Common myeloid progenitor, CD34-positive (primary cell): ENCODE measurements at places on chromosomes 1 and 21.

GRCh38 chr1:157993147-157993917, at the start of gene KIRREL1:
TSS of gene KIRREL1 (plus strand) at chr1:157993645. CDS start at chr1:157993677, 32 bp downstream.
- peak within 1 kb of the TSS; percentile 73 for H3K4me3 ChIP-seq
- H3K36me3 ChIP-seq: no peaks in the 10 kb centered on the region
- H3K4me1 ChIP-seq: peaks cover 12% of the 10 kb centered on the region
- H3K27me3 ChIP-seq: no peaks in the 10 kb centered on the region
- peak; percentile 53 for DNase-seq

DNA sequence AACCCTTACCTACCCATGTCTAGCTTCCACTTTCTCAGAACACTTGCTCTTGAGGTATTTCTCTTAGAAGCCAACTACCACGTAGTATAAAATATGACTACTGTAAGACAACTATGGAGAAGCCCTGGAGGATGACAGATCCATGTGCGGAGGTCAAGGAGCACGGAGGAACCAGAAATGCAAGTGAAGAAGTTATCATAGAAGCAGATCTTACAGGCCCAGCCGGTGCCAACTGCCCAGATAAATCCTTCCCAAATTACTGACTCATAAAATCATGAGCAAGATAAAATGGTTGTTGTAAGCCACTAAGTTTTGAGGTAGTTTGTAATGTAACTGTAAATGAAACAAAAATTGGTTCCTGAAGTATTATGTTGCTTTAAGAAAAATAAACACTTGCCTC, 12.6 kb downstream of the GTF2B start:
- no peak overlapping the region for H3K4me3 ChIP-seq
- H3K27me3 ChIP-seq: no peaks in the 10 kb centered on the region
- H3K27ac ChIP-seq: no peak overlapping the region

GRCh38 chr1:200075938-200076546, 48.5 kb downstream of the NR5A2 start:
- no peak overlapping the region for H3K4me3 ChIP-seq
- DNase-seq: no peak
- no peaks in the 10 kb centered on the region for H3K4me1 ChIP-seq
- H3K27ac ChIP-seq: no peak overlapping the region

- H3K4me1 ChIP-seq: no peaks in the 10 kb centered on the region
- no peak overlapping the region for H3K4me3 ChIP-seq
- DNase-seq: no peak
- H3K36me3 ChIP-seq: no peaks in the 10 kb centered on the region
- no peaks in the 10 kb centered on the region for H3K27me3 ChIP-seq
- no peak overlapping the region for H3K27ac ChIP-seq
Observed at GRCh38 chr1:205547936-205548827, 43.7 kb downstream of the CDK18 start.

DNA sequence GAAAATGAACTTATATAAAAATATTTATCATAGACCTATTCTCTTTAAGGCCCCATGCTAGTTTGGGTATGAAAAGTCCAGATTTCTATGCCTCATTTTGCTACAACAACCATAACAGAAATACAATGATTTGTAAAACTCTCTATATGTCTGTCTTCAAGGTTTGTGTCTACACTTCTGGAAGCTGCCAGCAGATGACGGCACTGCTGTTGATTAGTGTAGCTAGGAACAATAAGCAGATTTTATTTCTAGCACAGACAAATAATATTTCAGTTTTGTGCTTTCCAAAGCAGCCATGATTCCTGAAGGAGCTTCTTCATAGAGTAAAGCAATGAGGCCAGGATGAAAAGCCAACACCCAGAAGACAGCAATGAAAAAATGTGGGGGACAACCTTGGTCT, 779.6 kb upstream of the ADGRL2 start:
- no peaks in the 10 kb centered on the region for H3K27me3 ChIP-seq
- no peak overlapping the region for H3K27ac ChIP-seq
- no peaks in the 10 kb centered on the region for H3K4me1 ChIP-seq
- no peak for DNase-seq
- no peaks in the 10 kb centered on the region for H3K36me3 ChIP-seq

GRCh38 chr1:41497056-41497440, 12.6 kb upstream of the EDN2 start:
- DNase-seq: no peak
- H3K4me3 ChIP-seq: no peak overlapping the region
- H3K36me3 ChIP-seq: no peaks in the 10 kb centered on the region
- peaks cover 12% of the 10 kb centered on the region for H3K4me1 ChIP-seq
- H3K27ac ChIP-seq: no peak overlapping the region

DNA sequence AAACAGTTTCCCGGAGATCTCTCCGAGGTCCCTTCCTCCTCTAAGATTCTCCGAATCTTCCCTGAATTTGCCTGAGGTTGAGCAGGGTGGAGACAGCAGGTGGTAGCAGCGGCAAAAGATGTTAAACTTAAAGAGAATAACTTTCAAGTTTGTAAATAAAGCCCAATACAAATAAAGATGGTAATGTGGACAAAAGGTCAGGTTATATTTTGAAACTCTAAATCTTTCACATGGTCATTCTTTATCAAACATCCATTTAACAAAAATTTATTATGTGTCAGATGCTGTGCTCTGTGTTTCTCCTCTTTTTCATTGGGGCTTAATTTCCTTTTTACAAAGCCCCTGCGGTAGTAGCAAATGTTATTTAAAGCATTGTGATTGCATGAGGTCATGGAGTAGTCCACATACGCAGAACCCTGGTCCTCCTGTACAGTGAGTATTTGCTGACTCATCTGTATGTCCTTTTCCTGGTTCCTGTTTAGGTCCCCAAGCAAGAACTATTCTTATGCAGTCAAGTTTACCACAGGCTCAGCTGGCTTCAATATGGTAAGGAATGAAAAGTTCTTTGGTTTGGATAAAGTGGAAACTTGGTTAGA, 119.2 kb downstream of the ITSN1 start:
- H3K27ac ChIP-seq: no peak overlapping the region
- peaks cover 3% of the 10 kb centered on the region for H3K36me3 ChIP-seq
- peaks cover 9% of the 10 kb centered on the region for H3K4me1 ChIP-seq
- no peaks in the 10 kb centered on the region for H3K27me3 ChIP-seq
- no peak overlapping the region for H3K4me3 ChIP-seq
- peak; percentile 42 for DNase-seq

DNA sequence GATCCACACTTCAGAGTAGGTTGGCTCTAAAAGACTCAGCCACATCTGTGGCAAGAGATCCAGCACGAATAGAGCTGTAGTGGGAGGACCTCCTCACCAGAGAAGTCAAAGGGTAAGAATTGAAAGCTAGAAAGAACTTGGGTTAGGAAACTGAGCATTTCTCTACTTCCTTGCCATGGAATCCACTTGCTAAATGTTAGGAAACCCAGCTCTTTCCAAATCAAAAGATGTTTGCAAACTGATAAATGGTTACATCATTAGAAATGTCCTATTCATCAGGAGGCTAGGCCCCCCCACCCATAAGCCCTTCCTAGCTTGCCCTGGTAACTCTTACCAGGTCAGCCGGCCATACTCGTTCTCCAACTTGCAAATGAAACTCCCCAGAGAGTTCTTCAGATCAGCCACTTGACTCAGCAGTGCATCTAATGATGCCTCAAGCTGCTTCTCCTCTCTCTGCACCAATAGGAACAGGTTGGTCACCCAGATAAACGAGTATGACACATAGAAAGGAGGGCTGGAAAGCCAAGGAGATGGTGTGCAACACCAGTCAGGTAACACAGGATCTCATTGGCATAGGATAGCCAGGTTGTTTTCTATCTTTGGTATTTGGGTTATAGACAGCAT, 1.5 kb downstream of the MED8 start:
- H3K4me1 ChIP-seq: peaks cover 13% of the 10 kb centered on the region
- H3K27me3 ChIP-seq: no peaks in the 10 kb centered on the region
- peaks cover 22% of the 10 kb centered on the region for H3K36me3 ChIP-seq
- H3K27ac ChIP-seq: no peak overlapping the region

DNA sequence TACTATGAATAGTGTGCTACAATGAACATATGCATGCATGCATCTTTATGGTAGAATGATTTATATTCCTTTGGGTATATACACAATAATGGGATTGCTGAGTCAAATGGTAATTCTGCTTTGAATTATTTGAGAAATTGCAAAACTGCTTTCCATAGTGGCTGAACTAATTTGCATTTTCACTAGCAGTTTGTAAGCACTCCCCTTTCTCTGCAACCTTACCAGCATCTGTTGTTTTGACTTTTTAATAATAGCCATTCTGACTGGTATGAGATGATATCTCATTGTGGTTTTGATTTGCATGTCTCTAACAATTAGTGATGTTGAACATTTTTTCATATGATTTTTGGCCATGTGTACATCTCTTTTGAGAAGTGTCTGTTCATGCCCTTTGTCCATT, 24.0 kb upstream of the DIRAS3 start:
- H3K4me1 ChIP-seq: no peaks in the 10 kb centered on the region
- H3K4me3 ChIP-seq: no peak overlapping the region
- H3K27me3 ChIP-seq: no peaks in the 10 kb centered on the region
- no peak overlapping the region for H3K27ac ChIP-seq
- no peaks in the 10 kb centered on the region for H3K36me3 ChIP-seq

DNA sequence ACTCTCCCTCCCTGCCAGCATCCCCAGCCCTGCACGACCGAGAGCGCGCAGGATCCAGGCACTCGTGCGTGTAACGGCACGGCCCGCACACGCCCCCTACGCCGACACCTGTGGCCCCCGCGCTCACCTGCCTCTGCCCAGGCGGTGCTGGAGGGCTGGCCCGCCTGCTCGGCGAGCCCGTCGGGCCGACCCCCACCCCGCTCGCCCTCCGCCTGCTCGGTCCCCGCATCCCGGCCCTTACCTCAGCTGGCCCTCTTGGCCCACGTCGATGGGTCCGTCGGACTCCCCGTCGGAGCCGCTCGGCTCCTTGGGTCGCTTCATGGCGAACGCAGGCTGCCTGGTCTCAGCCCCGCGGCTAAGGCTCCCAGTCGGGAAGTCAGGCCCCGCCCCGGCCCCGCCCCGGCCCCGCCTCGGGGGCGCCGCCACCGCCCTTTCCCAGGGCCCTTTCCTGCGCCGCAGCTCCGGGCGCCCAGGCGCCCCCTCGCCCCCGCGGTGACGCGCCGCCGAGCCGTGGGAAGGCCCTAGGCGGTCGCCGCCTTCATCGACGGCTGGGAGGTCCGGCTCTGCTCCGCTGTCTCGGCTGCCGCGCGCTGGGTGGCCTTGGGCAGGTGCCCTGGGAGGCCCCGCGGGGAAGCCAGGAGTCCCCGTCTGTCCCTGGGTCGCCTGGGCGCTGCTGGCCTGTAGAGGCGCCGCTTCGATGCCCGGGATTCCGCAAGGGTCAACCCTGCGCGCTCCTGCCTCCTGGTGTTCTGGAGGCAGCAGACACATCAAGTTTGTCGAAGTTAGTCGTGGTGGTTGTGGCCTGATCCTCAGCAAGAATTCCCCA, at the start of gene HEYL:
Gene HEYL (minus strand): TSS at position 339 of the 826 bp plus-strand sequence. CDS start 18 bp downstream, at position 321.
- peaks cover 3% of the 10 kb centered on the region for H3K27me3 ChIP-seq
- no peaks in the 10 kb centered on the region for H3K4me1 ChIP-seq
- H3K36me3 ChIP-seq: no peaks in the 10 kb centered on the region
- peak within 1 kb of the TSS; percentile 20 for H3K27ac ChIP-seq

DNA sequence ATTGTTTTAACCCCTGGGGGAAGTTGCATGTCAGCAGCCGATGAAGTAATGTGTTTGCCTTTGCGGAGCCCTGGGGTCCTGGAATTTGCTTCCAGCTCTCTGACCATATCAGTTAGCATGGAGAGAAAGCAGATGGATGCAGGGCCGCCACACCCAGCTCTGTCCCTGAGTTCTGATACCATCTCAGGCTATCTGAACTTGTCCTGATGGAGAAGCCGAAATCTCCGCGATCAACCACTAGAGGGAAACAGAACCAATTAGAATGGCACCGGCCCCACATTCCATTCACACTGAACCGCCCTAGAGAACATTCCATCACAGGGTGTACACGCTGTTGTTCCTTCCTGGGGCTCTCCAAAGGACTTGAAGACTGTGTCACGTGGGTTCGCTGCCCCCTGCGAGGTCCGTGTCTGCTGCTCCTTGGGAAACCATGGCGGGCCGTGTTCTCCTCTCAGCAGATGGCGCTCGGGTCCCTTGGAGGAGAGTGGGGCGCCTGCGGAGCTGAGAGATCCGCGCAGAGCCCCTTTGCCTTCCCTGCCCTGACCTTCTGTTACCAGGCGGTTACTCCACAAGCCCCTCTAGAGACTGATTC, 75.4 kb downstream of the ABCA4 start:
- H3K27ac ChIP-seq: no peak overlapping the region
- DNase-seq: peak; percentile 68
- H3K4me3 ChIP-seq: peak overlapping the region; percentile 50
- H3K27me3 ChIP-seq: no peaks in the 10 kb centered on the region

GRCh38 chr1:23492132-23492720, 8.2 kb upstream of the ASAP3 start:
- H3K4me3 ChIP-seq: no peak overlapping the region
- H3K27ac ChIP-seq: no peak overlapping the region
- peaks cover 5% of the 10 kb centered on the region for H3K27me3 ChIP-seq
- no peaks in the 10 kb centered on the region for H3K4me1 ChIP-seq
- no peak for DNase-seq

- no peaks in the 10 kb centered on the region for H3K27me3 ChIP-seq
- no peak overlapping the region for H3K4me3 ChIP-seq
- DNase-seq: no peak
- H3K36me3 ChIP-seq: no peaks in the 10 kb centered on the region
- H3K4me1 ChIP-seq: no peaks in the 10 kb centered on the region
- H3K27ac ChIP-seq: no peak overlapping the region
Observed at GRCh38 chr1:172867216-172867818, 183.4 kb downstream of the TNFSF18 start.

- no peak overlapping the region for H3K4me3 ChIP-seq
- no peaks in the 10 kb centered on the region for H3K4me1 ChIP-seq
- H3K36me3 ChIP-seq: no peaks in the 10 kb centered on the region
- no peak overlapping the region for H3K27ac ChIP-seq
- DNase-seq: no peak
- peaks cover 5% of the 10 kb centered on the region for H3K27me3 ChIP-seq
Observed at GRCh38 chr1:5571438-5571837, 420.8 kb downstream of the NPHP4 start.

GRCh38 chr21:42475526-42476387, 20.3 kb downstream of the RSPH1 start:
- H3K4me1 ChIP-seq: peaks cover 13% of the 10 kb centered on the region
- no peak overlapping the region for H3K27ac ChIP-seq
- no peak overlapping the region for H3K4me3 ChIP-seq
- H3K27me3 ChIP-seq: no peaks in the 10 kb centered on the region
- H3K36me3 ChIP-seq: no peaks in the 10 kb centered on the region

- H3K4me1 ChIP-seq: no peaks in the 10 kb centered on the region
- no peak overlapping the region for H3K27ac ChIP-seq
- H3K27me3 ChIP-seq: no peaks in the 10 kb centered on the region
- peak; percentile 4 for DNase-seq
- no peak overlapping the region for H3K4me3 ChIP-seq
- H3K36me3 ChIP-seq: peaks cover 70% of the 10 kb centered on the region
Observed at GRCh38 chr1:224411766-224412165, 22.8 kb downstream of the WDR26 start.

GRCh38 chr21:41836166-41837015, 42.8 kb downstream of the PRDM15 start:
- H3K4me3 ChIP-seq: no peak overlapping the region
- H3K27ac ChIP-seq: no peak overlapping the region
- H3K27me3 ChIP-seq: no peaks in the 10 kb centered on the region
